ENCODE measurements at places on chromosomes 5 and 9.

- DNase-seq = no peak
These were observed 10.0 kb upstream of the INSL6 start for GRCh38 chr9:5195463-5195862.

DNA sequence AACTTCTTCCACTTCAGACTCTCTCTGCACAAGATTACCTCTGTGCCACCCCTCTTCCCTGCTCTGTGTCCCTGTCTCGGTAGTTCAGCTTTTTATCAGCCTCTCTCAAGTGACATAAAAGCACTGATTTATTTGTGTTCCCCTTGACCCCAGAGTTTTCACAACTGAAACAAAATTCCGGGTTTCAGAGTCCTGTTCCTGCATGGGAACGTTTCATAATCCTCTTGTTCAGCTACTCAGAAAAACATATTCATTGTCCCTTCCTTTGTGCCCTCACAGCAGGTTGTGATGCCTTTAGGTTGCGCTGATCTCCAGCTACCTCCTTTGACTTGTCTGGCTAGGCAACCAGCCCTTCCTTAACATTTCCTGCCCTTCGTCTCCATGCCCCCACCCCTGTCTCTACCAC lies 13.7 kb upstream of the ITGA1 start:
- DNase-seq = no peak

- DNase-seq = no peak
These were observed 40.3 kb downstream of the DBH start for GRCh38 chr9:133676450-133676849.

DNA sequence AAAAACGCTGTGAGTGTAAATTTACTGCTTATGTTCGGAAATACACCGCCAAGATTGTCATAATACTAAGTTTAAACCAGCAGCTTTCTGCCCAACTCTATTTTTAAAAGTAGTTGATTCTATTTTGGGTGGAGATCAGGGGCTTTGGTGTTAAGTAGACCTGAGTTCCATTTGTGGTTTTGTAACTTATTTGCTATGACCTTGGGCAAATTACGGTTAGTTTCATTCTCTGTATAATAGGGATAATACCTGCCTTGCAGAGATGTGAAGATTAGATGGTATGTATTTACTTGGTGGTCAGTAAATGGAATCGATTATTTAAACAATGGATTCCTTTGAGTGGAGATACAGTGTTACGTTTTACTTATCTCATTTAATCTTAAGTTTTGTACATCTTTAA lies 1.6 kb downstream of the RAD23B start:
- no peak for DNase-seq

GRCh38 chr9:34659592-34660253 lies 2.7 kb downstream of the CCL27 start:
- no peak for DNase-seq

- DNase-seq = no peak
These were observed 10.5 kb downstream of the RNF38 start for GRCh38 chr9:36389590-36389989.

DNA sequence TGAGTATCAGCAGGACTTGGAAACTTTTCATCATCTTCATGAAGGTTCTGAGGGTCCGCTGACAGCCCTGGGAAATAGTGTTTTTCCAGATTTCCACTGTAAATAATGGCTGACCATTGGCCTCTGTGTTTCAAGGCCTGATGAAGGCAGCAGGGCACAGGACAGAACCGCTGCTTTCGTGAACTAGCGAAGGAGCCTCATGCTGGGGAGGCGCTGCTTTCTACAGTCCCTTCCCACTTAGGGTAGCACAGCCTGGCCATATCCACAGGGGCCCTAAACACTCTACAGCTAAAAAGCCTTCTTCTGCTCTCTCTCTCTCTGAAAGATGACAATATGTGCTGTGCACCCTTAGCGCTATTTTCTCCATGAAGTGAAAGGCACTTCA lies 118.2 kb downstream of the MED27 start:
- no peak for DNase-seq
